ENCODE measurements at places on chromosomes 4 and X. TPM values are rescaled to one million over a fixed set of nuclear protein-coding genes. Genes with fewer than 3 reads are reported as not detected.

The UGT2A1 gene
- total RNA-seq: not detected

The DUSP21 gene
- total RNA-seq: not detected

The BRCC3 gene
- total RNA-seq: 3.5 TPM

The SETD7 gene
- 28.7 TPM for total RNA-seq

The EVC2 gene
- total RNA-seq: not detected

The AVPR2 gene
- total RNA-seq: 0.09 TPM

The TLL1 gene
- total RNA-seq: 10.3 TPM

The PTCHD1 gene
- not detected for total RNA-seq

The KCTD8 gene
- total RNA-seq: not detected

The TMEM150C gene
- 0.14 TPM for total RNA-seq

The SPANXN3 gene
- total RNA-seq: not detected

The C4orf17 gene
- total RNA-seq: not detected

The CDKL5 gene
- 0.35 TPM for total RNA-seq

The SMR3B gene
- total RNA-seq: not detected

The PLAC8 gene
- total RNA-seq: not detected

The HTN3 gene
- not detected for total RNA-seq
